Adrenal gland (tissue), 19 donors: ENCODE measurements at places on chromosomes 11 and 22.

GRCh38 chr11:22626573-22627239 lies 1.1 kb upstream of the FANCF start:
- H3K4me1 ChIP-seq: peaks cover 15% of the 10 kb centered on the region
- H3K27ac ChIP-seq: no peak overlapping the region
- H3K36me3 ChIP-seq: no peaks in the 10 kb centered on the region
- no peak overlapping the region for H3K4me3 ChIP-seq
- no peaks in the 10 kb centered on the region for H3K27me3 ChIP-seq

- H3K4me3 ChIP-seq: no peak overlapping the region
- H3K27me3 ChIP-seq: no peaks in the 10 kb centered on the region
- H3K4me1 ChIP-seq: no peaks in the 10 kb centered on the region
These were observed 142.7 kb upstream of the CTSC start for GRCh38 chr11:88480223-88480622.

DNA sequence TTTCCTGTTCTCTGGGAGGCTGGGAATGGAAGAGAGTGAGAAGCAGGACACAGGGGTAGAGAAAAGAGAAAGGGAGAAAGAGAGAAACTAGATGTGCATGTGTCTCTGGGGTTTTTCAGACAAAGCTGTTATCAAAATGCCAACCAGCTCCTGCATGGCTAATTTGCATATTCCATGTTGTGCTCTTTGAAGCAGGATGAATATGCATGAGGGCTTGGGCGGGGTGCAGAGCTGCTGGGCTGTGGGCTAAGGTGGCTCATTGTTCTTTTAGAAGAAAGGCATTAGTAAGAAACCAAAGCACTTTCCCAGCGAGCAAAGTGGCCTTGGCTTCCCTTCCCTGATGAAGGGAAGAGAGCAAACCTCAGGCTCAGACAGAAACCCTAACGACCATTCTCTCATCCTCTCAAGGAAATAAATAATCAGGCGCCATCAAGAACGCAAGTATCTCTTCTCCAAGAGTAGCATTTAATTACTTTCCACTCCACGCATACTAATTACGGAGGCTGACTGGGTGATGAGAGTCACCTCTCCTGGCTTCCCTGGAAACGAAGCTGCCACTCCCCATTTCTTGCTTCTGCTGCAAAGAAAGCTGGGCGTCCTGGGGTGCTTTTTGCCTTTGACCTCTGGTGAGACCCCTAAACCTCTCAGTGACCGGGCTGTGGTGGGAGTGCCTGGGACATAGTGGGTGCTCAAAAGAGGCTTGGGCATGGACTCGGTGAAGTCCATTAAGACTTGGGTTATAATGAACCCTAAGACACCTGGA lies 54.2 kb downstream of the FEZ1 start:
- no peak overlapping the region for H3K4me3 ChIP-seq
- DNase-seq: no peak
- no peak overlapping the region for H3K27ac ChIP-seq
- no peaks in the 10 kb centered on the region for H3K27me3 ChIP-seq
- no peaks in the 10 kb centered on the region for H3K4me1 ChIP-seq

DNA sequence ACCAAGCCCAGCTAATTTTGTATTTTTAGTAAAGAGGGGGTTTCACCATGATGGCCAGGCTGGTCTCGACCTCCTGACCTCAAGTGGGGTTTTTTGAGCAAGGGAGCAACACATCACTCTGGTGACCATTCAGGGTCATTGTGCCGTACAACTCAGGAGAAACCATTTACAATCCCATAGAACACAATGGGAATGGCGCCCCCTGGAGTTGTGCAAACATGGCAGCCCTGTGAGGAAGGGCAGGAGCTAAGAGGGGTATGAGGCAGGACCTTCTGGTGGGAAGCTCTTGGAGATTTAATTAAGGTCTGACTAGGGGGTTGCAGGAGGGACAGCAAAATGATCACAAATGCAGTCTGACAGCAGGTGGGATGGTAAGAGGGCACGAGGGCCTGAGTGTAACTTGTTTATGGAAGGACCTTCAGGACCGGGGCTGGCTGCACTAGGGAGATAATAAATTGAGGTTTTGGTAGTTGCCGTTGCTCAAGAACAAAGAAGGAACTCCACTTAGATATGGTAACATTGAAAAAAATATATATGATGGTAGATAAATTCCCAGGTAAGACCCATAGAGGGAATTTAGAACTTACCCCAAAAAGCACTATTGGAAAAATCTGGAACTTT lies 9.1 kb upstream of the CSF2RB start:
- H3K27ac ChIP-seq: no peak overlapping the region
- no peaks in the 10 kb centered on the region for H3K4me1 ChIP-seq
- DNase-seq: no peak

- peaks cover 12% of the 10 kb centered on the region for H3K4me1 ChIP-seq
- no peak overlapping the region for H3K27ac ChIP-seq
- H3K27me3 ChIP-seq: no peaks in the 10 kb centered on the region
- no peaks in the 10 kb centered on the region for H3K36me3 ChIP-seq
- no peak overlapping the region for H3K4me3 ChIP-seq
These were observed 79.3 kb upstream of the CRTAM start for GRCh38 chr11:122758974-122759373.

GRCh38 chr11:57751676-57752253 lies at the start of gene BTBD18:
Gene BTBD18 (minus strand): TSS chr11:57751819. CDS start chr11:57751188, 631 bp downstream.
- DNase-seq: peak; percentile 51
- H3K4me1 ChIP-seq: peaks cover 9% of the 10 kb centered on the region
- H3K27me3 ChIP-seq: no peaks in the 10 kb centered on the region
- H3K27ac ChIP-seq: no peak within 1 kb of the TSS
- no peaks in the 10 kb centered on the region for H3K36me3 ChIP-seq

DNA sequence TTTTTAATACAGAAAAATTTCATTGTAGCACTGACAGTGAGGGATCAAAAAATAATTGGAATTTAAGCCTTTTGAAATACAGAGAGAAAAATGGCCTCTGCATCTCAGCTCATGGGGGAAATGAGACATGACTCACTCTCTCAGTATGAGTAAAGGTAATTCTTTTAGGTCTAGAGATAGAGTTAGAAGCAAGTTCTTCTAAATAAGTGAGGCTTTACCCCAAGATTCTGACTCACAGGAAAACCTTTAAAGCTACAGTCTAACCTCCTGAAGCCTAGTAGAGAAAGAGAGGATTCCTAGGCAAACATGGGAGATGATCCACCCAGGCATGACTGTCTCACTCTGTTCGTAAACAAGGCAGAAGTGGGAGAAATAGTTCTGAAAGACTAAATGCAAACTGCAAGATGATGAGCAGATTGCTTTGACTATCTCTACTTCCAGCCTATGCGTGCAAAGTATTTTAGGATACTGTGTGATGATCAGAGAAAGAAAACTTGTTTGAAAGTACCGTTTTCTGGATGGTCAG lies 1003.3 kb upstream of the CCDC90B start:
- H3K27me3 ChIP-seq: no peaks in the 10 kb centered on the region
- no peak for DNase-seq
- peaks cover 39% of the 10 kb centered on the region for H3K4me1 ChIP-seq
- peak overlapping the region; percentile 42 for H3K27ac ChIP-seq
- no peak overlapping the region for H3K4me3 ChIP-seq

DNA sequence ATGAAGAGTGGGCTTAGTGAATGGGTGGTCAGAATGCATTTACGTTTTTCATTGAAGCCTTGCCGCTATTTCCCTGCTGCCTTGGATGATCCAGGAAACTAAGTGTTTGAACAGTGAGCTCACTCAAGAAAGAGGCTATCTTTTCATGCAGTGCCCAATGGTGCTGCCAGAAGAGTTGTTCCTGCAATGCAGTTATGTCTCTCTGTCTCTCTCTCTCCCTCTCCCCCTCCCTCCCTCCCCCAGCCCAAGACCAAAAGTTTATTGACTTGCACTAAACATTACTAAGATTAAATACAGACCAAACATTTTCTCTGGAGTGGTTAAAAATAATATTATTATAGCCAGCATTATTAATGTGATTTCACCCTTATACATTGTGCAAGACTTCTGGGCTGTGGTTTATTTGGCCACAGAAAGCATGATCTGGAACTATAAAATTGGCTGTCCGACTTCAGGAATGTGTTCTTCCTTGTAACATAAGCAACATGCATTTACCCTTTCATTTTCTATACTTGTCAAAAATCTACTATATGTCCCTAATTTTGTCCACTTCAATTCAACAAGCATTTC lies 6.6 kb upstream of the FUT4 start:
- no peak for DNase-seq
- no peaks in the 10 kb centered on the region for H3K27me3 ChIP-seq
- H3K4me1 ChIP-seq: no peaks in the 10 kb centered on the region
- no peak overlapping the region for H3K27ac ChIP-seq
- H3K4me3 ChIP-seq: no peak overlapping the region

DNA sequence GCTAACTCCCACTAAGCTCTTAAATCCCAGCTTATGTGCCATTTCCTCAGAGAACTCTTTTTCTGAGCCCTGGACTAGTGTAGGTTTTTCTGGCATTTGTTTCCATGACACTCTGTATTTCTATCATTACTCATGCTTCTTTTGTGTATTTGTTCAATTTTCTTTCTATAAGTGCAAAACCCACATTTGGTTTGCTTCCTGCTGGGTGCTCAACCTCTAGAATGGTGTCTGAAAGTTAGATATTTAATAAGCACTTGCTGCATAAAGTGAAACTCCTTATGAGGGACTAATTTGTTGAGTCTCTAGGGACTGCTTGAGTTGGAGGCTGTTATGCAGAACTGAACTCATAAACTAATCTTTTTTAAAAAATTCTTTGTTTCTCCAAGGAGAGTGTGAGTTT lies 68.6 kb downstream of the SYT9 start:
- DNase-seq: no peak
- H3K27ac ChIP-seq: no peak overlapping the region
- H3K27me3 ChIP-seq: no peaks in the 10 kb centered on the region
- H3K4me3 ChIP-seq: no peak overlapping the region
- no peaks in the 10 kb centered on the region for H3K36me3 ChIP-seq

GRCh38 chr11:10444725-10445315 lies 10.2 kb upstream of the AMPD3 start:
- no peak overlapping the region for H3K27ac ChIP-seq
- H3K4me1 ChIP-seq: no peaks in the 10 kb centered on the region
- H3K27me3 ChIP-seq: no peaks in the 10 kb centered on the region
- no peaks in the 10 kb centered on the region for H3K36me3 ChIP-seq
- no peak for DNase-seq

GRCh38 chr11:132914600-132914999 lies 617.7 kb downstream of the OPCML start:
- DNase-seq: no peak
- H3K27ac ChIP-seq: no peak overlapping the region
- H3K36me3 ChIP-seq: no peaks in the 10 kb centered on the region
- H3K4me1 ChIP-seq: no peaks in the 10 kb centered on the region
- H3K4me3 ChIP-seq: no peak overlapping the region
- H3K27me3 ChIP-seq: no peaks in the 10 kb centered on the region

DNA sequence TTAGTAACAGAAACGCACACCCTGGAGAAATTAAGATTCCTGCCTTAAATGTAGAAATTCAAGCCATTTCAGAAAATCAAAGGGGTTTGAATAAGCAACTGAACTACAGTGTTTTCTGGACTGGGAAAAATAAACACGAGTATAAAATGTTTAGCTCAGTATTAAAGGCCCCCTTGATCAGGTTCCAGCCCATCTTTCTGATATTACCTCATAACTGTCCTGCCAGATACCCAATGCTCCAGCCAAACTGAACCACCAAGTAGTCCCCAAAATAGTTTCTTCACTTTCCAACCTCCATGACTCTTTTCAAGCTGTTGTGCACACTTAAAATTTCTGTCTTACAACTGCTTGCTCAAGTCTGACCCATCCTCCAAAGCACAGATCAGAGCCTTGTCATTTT lies 54.4 kb downstream of the SERGEF start:
- H3K27ac ChIP-seq: no peak overlapping the region
- no peaks in the 10 kb centered on the region for H3K27me3 ChIP-seq
- DNase-seq: no peak
- H3K4me1 ChIP-seq: no peaks in the 10 kb centered on the region

DNA sequence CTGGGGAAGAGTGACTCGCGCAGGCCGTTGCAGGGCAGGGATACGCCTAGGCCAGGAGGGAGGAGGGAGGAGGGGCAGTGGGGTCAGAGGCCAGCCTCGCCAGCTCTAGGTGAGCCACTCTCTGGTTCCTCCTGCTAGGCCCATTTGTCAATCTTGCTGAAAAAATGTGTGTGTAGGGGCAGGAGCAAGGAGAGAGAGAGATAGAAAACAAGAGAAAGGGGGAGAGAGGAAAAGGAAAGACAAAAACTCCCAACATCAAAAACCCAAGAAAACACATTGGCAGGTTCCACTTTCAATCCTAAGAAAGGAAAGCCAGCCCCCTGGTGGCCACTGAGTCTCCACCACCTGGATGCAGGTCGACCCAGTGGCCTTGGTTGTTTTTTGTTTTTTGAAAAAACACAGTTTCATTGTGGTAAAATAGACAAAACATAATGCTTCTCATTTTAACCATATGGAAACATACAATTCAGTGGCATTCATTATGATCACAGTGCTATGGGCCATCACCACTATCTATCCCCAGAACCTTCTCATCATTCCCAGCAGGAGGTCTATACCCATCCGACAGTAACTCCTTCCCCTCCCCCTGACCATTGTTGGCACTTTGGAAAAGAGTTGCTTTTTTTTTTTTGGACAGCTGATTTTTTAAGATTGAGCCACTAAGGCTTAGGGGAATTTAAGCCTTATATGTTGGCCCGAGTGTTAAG lies 10.9 kb downstream of the OMP start:
- no peak overlapping the region for H3K27ac ChIP-seq
- H3K4me1 ChIP-seq: peaks cover 25% of the 10 kb centered on the region
- no peak overlapping the region for H3K4me3 ChIP-seq

DNA sequence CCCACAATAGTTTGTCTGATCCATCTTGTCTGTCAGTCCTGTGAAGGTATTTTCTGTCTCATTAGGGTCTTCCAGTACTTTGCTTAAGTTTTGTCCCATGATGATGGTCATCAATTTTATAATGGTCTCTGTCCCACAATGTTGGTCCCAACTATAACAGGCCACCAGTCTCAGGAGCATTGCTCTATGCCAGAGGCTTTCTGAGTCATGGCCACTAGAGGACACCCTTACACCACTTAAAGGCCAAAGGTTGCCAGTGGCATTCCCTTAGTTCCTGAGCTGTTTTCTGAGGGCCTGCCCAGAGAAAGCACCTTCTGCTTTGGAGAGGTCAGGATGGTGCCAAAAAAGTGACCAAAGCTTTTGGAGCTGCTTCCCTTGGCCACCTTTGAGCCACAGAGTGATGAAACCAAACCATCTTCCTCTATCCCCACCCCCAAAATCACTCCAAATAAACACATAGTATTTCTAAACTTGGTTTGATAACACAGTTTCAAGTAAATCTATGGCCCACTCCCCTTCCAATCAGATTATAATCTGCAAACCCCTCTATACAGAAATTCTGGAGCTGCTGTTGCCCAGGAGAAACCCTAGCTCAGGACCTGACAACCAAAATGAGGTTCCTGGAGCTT lies 19.3 kb downstream of the EIF3F start:
- no peaks in the 10 kb centered on the region for H3K36me3 ChIP-seq
- H3K4me1 ChIP-seq: no peaks in the 10 kb centered on the region
- no peak overlapping the region for H3K4me3 ChIP-seq
- no peaks in the 10 kb centered on the region for H3K27me3 ChIP-seq

GRCh38 chr11:44632466-44633123 lies 67.1 kb downstream of the CD82 start:
- no peak overlapping the region for H3K27ac ChIP-seq
- H3K4me1 ChIP-seq: peaks cover 9% of the 10 kb centered on the region
- H3K4me3 ChIP-seq: no peak overlapping the region
- DNase-seq: peak; percentile 28

- peak overlapping the region; percentile 82 for H3K27ac ChIP-seq
- peak; percentile 40 for DNase-seq
- no peak overlapping the region for H3K4me3 ChIP-seq
- peaks cover 3% of the 10 kb centered on the region for H3K36me3 ChIP-seq
These were observed 50.6 kb downstream of the ZBTB16 start for GRCh38 chr11:114110123-114110522.
